IMR-90 (cell line): ENCODE measurements at places on chromosomes 3 and 15.

DNA sequence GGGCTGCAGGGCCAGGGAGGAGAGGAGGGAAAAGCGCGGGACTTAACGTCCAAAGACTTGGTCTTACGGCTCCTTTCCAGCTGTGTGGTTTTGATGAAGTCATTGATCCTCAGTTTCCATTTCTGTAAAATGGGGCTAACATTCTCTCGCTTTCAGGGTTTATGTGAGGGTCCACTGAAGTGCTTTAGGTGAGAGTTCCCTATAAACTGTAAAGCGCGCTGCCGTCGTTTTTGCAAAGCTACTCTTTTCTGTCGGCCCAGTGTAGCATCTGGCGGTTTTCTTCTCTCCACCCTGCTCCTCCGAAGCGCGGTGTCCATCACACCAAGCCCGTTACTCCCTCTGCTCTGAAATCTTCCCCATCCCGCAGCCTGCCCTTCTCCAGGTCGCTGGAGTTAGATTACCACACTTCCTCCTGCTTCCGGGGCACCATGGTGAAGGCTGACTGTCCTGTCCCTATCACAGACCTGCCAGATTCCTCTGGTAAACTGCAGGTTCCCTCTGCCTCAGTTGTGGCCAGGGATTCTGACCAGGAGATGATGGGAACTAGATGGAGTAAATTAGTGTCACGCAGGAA lies 702 bp upstream of the DNAJC17 start:
- DNase-seq: peak; percentile 40

DNA sequence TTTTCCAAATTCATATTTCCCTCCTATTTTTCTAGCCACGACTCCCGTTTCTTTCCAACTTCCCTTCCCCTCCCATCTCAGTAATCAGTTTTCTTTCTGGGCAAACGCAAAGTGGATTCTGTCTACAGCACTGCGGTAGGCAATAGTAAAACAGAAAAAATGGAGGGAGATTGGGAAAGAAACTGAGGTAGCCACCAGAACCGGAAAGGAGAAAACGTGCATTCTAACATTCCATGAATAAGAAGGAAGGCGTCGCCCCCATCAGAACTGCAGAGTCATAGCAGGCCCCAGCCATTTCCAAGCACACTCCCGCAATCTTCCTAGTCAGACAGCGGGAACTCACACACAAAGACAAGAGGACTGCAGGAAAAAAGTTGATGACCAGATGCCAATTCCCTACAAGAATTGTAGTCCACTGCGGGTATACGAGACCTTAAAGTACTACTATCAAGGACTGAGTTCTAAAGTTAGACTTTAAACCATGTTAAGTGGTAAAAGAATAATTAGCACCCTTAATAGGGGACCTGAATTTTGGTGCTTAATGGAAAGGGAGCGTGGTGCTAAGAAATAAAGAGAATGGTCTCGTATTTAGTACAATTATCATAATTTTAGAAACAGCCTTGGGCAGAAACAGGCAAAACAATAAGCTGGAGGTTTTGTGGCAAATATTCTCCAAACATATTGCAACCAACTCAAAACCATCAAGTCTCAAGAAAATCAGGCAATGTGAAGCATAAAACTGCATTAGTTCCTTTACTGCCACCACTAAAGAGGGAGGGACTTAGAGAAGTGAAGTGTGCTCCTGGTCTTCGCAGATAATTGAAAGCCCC lies 1.4 kb downstream of the PFN2 start:
- peak; percentile 87 for DNase-seq

DNA sequence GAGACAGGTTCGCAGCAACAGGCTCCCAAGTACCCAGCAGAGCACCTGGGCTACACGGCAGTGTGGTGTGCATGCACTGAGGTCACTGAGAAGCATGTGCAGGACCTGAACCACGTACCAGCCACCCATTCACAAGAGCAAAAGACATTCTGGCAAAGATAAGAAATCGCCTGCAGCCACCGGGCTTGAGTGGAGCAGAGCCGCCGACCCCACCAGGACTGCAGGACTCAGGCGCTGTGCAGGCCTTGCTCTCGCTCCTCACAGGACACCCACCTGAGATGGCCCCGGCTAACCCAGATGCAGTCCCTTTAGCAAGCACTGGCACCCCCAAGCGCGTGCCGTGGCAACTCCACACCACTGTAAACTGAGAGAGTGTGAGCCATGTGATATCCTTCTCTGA lies 32.3 kb upstream of the OCA2 start:
- no peak for DNase-seq

DNA sequence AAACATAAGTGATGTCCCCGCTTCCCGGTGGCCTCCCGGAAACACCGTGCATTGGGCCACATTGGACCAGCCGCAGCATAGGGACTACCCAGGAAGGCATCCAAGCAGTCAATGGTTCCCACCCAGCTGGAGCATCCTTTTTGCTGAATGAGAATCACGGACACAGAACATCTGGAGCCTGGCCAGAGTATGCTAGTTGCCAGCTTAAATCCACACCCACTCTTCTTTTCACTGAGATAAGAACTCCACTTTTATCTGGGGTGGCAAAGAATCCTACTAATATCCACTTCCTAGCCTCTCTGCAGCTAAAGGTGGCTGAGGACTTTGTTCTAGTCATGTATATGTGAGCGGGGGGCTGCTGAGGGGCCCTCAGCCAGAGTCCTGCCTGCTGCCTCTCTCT lies 95.2 kb upstream of the PLXNA1 start:
- DNase-seq: no peak

- no peak for DNase-seq
Measured at GRCh38 chr3:122957707-122958689, 69.6 kb downstream of the SEMA5B start.

GRCh38 chr3:129070086-129070885 lies 9.7 kb downstream of the GP9 start:
- no peak for DNase-seq

DNA sequence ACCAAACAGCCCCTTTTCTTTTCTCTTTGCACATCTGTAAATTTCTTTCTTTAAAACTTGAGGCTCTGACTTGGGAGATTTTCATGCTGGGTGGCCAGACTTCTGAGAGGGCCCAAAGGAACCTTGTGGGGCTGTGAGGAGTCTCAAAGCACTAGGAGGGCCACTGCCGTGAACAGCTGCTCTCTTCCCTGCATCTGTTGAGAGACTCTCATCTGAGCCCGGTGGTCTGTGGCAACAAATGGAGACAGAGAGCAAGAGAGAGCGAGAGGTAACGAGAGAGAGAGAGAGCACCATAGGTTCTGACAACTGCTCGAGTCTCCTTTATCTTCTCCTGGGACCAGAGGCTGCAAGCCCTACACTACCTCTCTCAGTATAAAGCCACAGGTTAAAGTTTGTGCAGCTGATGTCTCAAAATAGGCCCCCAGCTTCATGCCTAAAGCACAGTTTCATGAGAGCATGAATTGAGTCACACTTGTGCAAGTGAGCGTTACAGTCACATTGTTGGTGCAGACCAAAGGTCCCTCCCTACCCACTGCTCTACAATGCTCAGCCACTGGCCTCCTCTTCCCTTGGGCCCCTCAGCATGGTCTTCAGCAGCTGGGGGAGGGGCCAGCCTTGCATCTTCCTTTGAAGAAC lies 60.7 kb downstream of the ZNF621 start:
- no peak for DNase-seq

DNA sequence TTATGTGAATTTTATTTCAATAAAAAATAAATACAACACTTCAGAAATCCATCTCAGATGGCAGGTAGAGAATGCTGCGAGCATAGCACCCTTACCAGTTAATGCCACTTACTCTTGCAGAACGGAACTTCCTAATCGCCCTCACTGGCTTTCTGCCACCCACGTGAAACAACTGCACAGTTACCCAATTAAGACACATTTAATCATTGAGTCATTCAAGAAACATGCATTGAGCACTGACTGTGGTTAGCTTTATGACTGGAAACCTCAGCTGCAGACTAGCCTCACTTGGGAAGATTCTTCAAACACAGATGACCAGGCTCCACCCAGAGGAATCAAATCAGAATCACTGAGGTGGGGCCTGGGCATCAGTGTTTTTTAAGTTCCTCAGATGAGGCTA lies 5.6 kb upstream of the MFGE8 start:
- DNase-seq: peak; percentile 99

GRCh38 chr3:30438126-30438525 lies 168.3 kb upstream of the TGFBR2 start:
- no peak for DNase-seq

- no peak for DNase-seq
Measured at GRCh38 chr15:40034186-40034946, 4.6 kb downstream of the SRP14 start.

DNA sequence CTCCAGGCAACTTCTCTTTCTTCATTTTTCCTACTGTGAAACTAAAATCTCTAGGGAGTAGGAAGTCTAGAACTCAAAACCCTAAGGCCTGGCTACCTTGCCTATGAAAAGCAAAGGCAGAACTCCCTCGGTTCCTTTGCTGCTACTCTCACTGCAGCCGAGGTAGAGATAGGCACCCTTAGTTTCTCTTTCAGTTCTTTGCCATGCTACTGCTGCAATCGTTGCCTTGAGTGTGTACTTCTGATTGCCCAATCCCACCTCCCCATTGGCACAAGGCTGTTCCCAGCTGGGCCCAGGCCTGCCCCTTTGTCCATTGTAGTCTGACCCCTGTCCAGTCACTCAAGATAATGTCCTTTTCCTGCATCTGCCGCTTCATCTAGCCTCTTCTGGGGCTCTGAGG lies 92.3 kb upstream of the MRPS22 start:
- DNase-seq: no peak

- peak; percentile 80 for DNase-seq
Measured at GRCh38 chr3:129077222-129077621, 16.6 kb downstream of the GP9 start.

- DNase-seq: no peak
Measured at GRCh38 chr3:58394339-58394738, 39.3 kb downstream of the PDHB start.

GRCh38 chr3:169662132-169662842 lies 1.2 kb downstream of the MECOM start:
- DNase-seq: peak; percentile 57

DNA sequence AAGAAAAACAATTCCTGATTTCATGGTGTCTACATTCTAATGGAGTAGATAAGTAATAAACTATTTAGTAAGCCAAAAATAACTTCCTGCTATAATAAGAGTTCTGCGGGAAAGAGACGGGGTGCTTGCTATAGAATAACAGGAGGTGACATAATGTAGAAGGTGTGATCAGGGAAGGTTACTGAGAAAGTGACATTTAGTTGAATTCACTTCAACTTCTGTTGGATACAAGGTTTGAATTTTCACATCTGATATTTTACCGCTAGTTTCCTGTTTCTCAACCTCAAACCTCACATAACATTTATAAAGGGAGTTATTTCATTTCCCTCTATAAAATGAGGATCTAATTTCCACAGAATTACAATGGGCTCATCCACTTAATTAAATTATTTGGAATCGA lies 102.3 kb upstream of the GBE1 start:
- no peak for DNase-seq

DNA sequence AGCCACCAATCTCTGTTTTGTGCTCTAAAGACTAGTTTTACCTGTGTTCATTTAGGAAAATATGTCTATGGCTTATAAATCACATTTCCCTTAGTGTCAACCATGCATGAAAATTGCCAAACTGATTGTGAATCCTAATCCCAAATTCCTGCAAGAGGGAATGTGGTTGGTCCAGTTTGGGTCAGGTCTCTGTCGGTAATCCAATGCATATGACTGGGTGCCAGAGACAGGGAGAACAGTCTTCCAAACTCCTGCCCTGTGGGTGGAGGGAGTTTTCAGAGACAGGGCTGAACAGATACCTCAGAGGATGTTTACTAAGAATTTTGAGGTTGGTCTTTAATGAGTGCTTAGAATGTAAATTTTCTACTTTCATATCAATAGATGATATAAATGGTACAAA lies 300.5 kb upstream of the ARL6 start:
- DNase-seq: no peak

GRCh38 chr3:126342991-126343648 lies 14.1 kb downstream of the KLF15 start:
- peak; percentile 5 for DNase-seq

- no peak for DNase-seq
Measured at GRCh38 chr3:166114448-166114847, 277.2 kb upstream of the BCHE start.

GRCh38 chr15:64635499-64636495 lies 139.6 kb downstream of the RBPMS2 start:
- peak; percentile 86 for DNase-seq

- DNase-seq: no peak
Measured at GRCh38 chr3:183854318-183855035, 29.1 kb upstream of the MAP6D1 start.

DNA sequence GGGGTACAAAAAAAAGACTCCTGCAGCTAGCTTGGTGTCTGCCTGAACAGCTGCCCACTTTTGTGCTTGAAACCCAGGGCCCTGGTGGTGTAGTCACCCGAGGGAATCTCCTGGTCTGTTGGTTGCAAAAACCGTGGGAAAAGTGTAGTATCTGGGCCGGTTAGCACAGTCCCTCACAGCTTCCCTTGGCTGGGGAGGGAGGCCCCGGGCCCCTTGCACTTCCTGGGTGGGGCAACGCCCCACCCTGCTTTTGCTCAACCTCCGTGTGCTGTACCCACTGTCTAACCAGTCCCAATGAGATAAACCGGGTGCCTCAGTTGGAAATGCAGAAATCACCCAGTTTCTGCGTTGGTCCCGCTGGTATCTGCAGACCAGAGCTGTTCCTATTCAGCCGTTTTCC lies 211.7 kb upstream of the ZPLD1 start:
- no peak for DNase-seq

DNA sequence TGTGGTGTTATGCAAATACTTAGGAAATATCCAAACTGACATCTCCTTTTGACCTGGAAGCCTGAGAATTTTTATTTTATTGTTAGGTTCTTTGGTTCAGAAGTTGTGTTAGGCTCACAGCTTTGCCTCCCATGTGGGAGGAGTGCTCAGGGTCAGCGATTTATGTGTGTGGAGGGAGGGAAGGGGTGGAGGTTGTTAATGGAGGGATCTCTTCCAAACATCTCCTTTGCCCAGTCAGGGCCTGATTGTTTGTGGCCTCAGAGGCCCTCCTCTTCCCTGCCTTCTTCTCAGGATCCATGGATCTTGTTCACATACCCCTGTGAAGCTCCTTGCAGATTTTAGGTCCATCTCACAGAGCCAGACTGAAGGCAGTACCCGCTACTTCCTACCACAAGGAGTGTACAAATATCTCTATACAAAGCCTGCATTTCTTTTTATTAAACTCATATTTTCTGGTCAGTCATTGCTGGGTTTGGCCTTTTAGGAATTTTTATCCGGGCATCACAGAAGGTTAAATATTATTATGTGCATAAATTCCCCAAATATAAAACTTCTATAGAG lies 40.3 kb downstream of the BBX start:
- DNase-seq: no peak

- no peak for DNase-seq
Measured at GRCh38 chr15:76345880-76346668, 9.5 kb downstream of the ISL2 start.
